Right lobe of liver (tissue), 6 donors: ENCODE measurements at places on chromosomes 12 and 14.

- no peak for DNase-seq
Measured at GRCh38 chr14:80959496-80959895, 4.1 kb downstream of the TSHR start.

DNA sequence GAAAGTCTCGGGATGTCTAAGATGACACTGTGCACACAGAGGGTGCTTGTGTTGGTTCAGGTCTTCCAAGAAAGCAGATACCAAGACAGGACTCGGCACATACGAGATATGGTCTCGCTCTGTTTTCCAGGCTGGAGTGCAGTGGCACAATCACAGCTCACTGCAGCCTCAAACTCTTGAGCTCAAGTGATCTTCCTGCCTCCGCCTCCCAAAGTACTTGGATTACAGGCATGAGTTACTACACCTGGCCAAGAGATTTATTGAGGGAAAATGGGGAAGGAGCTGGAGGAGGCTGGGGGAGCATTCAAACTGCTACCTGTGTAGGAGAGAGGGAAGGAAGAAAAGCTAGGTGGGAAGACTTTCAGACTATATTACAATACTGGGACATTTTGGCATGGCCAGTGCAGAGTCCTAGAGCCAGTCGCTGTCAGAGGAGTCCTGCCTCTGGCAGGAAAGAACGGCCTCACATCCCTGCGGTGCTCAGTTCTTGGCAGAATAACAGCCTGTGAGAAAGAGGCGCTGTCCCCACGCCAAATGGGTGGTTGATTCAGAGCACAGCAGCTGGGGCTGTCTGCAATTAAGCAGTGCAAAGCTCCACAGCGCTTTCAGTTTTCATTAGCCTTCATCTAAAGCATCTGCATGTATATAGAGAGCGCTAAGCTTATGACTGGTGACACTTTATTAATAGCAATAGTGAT, 18.3 kb downstream of the SLC17A8 start:
- no peak for DNase-seq

- DNase-seq: no peak
Measured at GRCh38 chr12:25903603-25904245, 54.8 kb upstream of the RASSF8 start.

DNA sequence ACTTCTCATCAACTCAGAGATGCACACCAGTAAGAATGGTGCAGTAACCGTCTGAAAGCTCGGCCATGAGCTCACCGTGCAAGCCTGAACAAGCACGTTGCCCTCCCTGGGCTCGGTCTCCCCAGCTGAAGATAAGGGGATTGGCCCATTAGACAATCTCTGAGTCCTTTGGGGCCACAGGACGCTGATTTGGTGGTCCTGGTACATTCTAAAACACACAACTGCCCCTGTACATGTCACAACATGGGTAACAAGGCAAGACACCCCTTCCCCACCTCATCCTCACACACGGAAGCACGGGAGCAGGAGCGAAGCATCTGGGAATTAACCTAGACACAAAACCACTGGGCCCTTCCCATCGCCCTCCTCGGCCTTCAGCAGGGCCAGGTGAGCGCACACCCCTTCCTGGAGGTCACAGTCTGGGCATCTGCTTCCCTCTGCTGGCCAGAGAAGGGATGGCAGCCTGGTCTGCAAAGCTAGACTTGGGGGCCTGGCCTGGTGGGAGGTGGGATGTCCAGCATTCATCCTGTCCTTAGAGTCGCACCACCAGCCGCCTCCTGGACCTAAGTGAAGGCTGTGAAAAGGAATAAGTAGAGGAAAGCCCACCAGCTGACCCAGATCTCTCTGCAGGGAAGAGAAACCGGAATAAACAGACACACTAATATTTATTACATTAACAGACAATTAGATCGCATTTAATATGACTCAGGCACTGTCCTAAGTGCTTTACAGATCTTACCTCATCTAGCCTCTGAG, 18.9 kb upstream of the SMUG1 start:
- peak; percentile 66 for DNase-seq

GRCh38 chr14:96204151-96205058, at the start of gene BDKRB2:
BDKRB2 (plus strand) TSS chr14:96204839; CDS start chr14:96237108, 32,269 bp downstream.
- DNase-seq: no peak

DNA sequence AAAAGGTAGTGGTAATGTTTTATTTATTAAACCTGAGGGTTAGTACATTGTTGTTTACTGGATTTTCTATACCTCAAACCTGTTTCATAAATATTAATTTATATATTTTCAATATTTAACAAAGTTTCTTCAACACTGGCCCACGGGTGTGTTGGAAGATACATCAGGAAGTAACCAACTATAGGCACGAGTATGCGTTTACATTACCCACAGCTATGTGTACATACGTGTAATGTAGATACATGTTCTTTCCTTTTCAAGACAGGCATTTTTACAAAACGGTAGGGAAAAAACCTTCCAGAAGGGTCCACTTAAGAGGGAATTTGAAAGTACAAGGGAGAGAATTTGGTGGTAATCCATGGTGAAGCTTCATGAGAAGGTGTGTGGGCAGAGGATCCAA, 17.8 kb upstream of the KCNA1 start:
- DNase-seq: no peak

DNA sequence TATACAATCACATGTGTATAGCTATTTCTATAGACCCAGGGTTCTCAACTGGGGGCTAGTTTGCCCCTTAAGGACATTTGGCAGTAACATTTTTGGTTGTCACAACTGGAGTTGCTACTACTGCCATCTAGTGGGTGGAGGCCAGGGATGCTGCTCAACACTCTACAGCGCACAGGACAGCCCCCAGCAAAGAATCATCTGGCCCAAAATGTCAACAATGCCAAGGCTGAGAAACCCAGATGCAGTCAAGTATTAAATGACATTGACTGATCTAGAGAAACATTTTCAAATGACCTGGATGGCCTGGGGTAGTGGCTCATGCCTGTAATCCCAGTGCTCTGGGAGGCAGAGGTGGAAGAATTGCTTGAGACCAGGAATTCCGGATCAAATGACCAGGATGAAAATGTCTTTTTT, 5.8 kb downstream of the WSB2 start:
- DNase-seq: no peak

- no peak for DNase-seq
Measured at GRCh38 chr12:102542816-102543440, 62.6 kb upstream of the IGF1 start.

- DNase-seq: no peak
Measured at GRCh38 chr14:98926146-98926545, 345.9 kb downstream of the BCL11B start.

GRCh38 chr14:104248203-104249055, 110.0 kb downstream of the KIF26A start:
- DNase-seq: no peak

GRCh38 chr12:68831751-68832503, 23.9 kb downstream of the MDM2 start:
- no peak for DNase-seq

GRCh38 chr12:3836641-3837040, 36.6 kb downstream of the PARP11 start:
- no peak for DNase-seq

DNA sequence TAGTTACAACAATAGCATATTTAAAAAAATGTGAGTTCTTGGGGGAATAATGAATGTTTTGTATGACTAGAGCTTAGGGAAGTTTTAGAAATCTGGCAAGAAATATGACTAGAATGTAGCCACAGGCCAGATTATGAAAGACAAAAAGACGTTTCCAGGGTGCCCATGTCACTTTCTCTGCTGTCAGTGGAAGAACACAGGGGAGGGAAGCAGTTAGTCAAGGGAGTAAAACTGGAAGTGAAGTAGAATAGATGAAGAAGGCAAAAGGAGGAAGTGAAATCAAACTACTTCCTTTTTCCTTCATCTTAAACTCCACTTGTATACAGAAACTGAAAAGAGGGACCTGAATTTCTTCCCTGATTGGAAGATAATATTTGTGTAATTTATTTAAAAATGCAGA, 81.2 kb upstream of the ATP2B1 start:
- no peak for DNase-seq

- DNase-seq: no peak
Measured at GRCh38 chr14:101634202-101634849, 73.0 kb downstream of the DIO3 start.

DNA sequence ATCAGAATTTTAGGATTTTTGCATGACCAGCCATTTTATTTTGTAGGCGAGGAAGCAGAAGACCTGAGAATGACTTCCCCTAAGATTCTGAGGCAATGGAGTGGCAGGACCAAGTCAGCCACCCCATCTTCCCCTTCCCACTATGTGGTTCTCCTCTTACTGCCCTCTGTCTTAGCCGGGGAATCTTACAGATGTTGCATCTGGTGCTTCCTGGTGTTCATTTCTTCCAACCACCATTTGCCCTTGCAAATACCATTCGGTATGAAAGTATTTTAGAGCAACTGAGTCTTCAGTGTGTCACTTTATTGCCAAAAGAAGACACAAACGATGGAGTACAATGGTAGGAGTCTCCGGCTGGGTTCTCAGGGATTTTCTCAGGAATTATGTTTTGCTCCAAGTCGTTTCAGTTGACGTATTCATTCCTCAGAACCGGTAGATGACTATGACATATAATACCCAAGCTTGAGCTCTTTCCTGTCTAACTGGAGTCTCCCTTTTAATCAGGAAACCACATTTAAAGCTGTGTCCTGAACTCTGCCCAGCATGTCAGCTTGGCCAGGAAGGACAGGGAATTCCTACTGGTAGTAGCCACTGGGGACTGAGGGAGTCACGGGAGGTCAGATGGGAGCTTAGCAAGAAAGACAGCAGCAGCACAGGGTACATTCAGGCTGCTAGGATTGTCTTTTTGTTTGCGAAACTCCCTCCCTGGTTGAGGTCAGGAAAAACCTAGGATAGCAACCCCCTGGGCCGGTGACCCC, 87.0 kb downstream of the SAMD4A start:
- DNase-seq: no peak

GRCh38 chr14:63940387-63940786, 87.6 kb downstream of the SYNE2 start:
- no peak for DNase-seq

GRCh38 chr12:15158083-15158482, 63.1 kb downstream of the RERG start:
- DNase-seq: no peak

GRCh38 chr12:111367661-111368221, 1.2 kb downstream of the PHETA1 start:
- peak; percentile 81 for DNase-seq

GRCh38 chr12:8082808-8083100, 680 bp downstream of the NECAP1 start:
- DNase-seq: no peak

DNA sequence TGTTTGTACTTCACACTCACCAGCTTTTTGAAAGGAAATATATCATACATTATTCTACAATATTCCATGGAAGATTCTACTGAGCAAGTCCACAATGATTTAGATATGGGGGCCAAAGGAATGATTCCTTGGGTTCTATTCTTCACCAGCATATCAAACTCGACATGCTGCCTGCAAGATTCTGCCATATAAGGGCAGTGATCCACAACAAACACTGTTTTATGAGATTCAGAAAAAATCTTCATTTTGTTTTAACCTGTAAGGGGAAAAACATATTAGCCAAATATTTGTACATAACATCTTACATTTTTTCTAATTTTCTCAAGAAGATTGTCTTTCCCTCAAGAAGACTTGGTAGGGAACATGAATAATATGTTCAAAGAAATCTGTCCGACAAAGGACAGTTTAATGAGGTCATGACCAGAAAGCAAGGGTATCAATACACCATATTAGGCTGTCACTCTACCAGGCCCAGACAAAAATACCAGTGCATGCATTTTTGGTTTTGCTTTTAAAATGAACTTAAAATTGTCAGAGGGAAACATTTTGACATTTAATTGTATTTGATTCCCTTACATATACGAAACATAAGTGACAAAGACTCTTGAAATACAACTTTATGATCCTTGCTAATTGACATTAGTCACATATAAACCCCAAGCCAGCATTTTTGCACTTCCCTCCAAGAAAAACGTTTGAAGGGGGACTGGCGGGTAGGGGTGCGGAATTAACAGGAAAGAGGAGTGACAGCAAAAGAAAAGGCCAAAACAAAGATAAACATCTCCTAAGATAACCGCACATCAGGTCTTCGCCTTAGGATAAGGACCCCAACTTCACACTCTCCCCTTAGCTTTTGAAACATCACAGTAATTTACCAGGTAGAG, 980 bp downstream of the INTS13 start:
- DNase-seq: no peak

GRCh38 chr14:97331526-97331925, 534.3 kb downstream of the VRK1 start:
- DNase-seq: no peak

GRCh38 chr12:16389594-16389993, 42.1 kb downstream of the MGST1 start:
- DNase-seq: no peak

GRCh38 chr12:116343331-116343884, 65.9 kb upstream of the MED13L start:
- DNase-seq: no peak

- DNase-seq: no peak
Measured at GRCh38 chr12:48005001-48005749, 899 bp upstream of the COL2A1 start.

DNA sequence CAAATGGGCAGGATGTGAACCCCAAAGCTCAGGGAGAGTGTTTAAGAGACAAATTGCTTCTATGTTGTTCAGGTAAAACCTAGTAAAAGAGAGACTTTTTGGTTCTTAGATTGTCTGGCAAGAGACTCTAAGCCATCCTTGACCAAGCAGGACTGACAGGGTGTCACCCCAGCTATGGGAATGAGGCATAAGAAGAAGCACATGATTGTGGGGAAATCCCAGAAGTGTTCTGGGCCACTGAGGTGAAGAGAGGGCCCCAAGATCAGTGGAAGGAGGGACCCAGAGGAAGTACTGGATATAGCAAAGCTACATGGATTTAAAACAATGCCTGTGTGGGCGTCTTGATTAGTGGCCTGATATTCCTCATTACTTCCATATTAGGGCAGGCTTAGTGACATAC, 99.0 kb downstream of the SAMD4A start:
- no peak for DNase-seq

DNA sequence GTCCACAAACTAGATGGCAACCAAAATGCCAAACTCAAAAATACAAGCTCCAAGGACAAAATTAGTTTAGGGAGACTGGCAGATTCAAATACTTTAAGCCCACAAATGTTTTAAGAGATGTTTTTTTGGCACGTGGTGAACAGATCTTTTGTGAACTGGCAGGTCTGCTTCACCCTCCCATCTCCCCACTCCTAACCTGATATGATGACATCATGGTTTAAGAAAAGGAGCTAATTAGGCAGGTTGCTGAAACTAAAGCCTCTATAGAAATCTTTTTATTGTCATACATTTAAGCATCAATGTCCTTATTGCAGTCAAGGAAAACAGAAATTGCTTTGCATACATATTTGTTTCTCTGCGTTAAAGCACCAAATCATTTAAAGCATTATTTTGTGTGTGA, 5.8 kb downstream of the LRIG3 start:
- DNase-seq: no peak

DNA sequence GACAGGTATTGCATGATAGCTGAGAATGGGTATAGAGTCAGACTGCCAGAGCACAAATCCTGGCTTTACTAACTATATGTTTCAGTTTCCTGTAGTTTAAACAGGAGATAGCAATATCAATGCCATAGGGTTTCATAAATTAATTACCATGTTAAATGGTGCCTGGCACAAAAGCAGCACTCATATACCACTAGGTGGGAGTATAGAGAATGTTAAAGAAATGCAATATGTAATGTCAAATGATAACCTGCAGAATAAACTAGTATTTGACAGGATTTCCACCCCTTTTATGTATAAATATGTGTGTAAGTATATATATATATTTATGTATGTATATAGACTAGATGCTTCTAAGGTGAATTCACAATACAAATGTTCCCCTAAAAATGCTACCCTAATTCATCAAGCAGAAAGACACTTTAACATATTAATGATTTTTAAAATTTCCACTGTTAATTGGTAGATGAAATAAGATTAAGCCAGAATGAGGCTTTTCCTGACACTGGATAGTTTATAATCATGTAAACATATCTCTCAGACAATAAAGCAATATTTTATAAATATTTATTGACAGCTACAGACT, 8.6 kb downstream of the WDR89 start:
- DNase-seq: no peak
